ENCODE measurements at places on chromosomes 3 and 15.

DNA sequence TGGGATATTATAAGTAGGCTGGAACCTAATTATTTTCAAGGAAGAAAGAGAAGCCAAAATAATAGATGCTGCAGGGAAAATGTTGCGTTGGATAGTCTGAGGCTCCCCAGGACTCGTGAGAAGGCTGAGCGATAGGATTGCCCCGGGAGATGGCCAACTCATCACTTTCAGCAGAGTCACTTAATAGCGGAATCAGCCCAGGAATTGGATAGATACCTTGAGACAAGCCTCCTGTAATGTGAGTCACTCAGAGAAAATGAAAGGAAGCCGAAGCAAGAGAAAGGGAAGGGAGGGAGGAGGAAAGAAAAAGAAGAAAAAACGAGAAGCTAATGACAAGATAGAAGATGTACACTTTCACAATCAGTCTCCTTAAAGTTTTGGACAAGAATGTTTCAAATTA, 94.3 kb downstream of the SQOR start:
- no peak for DNase-seq

DNA sequence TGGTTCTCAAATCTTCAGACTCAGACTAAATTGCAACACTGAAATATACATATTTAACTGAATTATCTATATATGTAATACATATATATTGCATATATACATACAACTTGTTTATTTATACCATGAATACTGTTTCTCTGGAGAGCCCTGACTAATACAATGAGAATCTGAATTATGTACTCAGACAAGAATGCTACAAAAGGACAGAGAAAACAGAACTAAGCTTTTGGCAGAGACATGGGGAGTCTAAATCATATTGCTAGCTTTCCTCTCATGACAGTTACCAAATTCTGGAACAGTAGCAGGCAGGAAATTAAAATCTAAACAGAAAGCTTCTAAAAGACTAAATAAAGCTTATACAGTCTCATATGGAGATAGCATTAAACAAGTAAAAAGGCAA, 142.4 kb upstream of the KCNMB2 start:
- DNase-seq = no peak

DNA sequence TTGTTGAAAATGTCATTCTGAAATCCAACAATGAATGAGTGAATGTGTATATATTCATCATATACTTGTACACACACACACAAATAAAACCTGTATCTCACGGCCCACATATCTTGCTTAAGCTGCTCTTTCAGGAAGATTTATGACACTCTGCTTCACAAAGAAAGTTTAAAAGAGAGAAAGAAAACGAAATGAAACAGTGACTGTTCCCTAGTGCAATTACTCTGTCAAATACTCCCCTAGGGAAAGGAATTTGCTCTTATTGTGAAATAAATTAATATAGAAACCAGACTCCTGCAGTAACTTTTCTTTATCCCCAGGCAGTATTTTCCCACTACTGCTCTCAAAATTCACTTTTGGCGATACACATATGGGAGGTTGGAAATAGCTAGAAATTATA, 329.1 kb downstream of the VPS13C start:
- DNase-seq = no peak

- DNase-seq = no peak
These were observed 3.5 kb upstream of the IL20RB start for GRCh38 chr3:136954251-136954650.

GRCh38 chr3:72144773-72145505, 360.0 kb upstream of the PROK2 start:
- DNase-seq = no peak

Measured in activated CD8-positive, alpha-beta memory T cell treated with anti-CD3 and anti-CD28 coated beads for 4 hours (primary cell).